ENCODE measurements at places on chromosomes 5 and 9.

DNA sequence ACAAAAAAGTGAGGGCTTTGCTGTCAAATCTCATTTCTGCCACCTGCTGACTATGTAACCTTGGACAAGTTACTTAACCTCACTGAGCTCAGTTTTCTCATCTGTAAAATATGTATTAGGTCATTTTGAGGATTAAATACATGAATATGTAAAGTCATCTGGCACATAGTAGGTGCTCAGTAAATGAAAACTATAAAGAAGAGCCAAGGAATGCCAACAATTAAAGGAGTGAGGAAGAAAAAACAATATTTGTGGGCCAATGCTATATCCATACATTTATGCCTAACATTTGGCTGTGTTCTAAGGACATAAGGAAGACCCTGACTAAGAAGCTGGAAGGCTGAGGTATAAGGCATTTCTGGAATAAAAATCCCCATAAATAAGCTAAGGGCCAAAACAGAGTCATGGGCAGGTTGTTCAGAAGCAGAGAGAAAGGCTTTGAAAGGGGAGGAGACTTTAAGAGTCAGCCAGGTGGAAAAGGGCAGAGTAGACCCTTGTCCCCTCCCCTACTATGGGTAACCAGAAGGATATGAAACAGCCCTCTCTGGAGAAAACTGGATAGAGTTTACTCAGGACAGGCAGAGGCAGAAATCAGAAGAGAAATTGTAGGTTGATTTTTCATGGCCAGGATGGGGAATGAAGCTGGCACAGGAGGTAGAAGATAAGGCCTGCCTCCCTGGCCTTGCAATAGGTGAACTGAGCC is 47.6 kb upstream of the SIL1 start:
- no peak for DNase-seq

DNA sequence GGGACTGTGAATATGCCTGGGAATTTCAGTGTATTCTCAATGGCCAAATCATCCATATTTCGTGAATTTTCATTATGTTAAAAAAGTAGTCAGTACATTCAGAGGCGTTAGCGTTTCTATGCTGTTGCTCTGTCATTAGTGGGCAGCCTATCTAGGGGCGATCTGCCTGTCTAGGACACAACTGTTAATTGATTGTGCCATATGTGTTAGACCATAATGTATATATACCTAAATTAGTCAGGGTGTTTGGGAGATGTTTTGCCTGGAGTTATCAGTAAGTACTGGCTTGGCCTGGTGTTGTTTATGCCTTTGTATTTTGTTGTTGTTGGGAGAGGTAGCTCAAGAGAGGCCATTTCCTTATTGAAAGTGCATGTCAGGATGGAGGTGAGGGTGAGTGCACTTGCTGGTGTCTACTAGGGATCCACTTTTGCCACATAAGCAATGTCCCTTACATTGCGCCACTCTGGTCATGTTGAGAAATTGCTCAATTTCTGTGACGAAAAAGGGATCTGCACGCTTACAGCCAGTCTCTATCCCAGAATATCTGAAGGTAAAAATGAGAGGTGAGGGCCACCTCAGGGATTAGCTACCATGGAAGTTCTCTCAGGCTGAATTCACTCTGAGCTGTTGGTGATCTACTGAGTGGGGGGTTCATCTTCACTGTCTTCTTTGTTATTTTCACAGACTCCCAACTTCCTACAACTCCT is 123.3 kb downstream of the ST8SIA4 start:
- DNase-seq = no peak

DNA sequence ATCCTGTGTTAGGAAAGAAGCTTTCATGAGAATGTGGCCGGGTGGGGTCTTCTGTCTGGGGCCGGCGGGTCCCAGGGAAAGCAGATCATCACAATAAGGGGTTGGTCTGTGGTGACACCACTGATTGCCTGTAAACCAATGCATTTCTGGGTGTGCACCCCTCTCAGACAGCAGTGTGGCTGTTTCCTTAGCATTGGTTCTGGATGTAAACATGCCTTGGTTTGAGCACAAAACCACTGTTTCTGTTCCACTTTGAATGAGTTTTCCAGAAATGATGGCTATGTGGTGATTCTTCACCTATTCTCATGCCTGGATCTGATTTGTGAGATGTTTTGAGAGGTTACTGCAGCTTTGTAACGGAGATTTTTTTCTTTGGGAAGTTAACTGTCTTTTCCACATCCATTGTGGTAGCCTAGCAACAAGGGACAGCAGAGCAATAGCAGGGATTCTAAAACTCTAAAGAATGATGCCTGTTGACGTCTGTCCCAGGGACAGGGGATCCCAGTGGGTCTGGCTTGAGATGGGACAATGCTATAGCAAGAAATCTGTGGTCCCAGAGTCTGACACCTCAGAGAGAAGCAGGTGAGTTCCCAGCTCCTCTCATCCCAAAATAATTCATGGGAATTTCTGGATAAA is at the start of gene CCDC192:
Gene CCDC192 (plus strand): TSS at position 466 of the 636 bp plus-strand sequence. CDS start 55 bp downstream, at position 521.
- no peak for DNase-seq

DNA sequence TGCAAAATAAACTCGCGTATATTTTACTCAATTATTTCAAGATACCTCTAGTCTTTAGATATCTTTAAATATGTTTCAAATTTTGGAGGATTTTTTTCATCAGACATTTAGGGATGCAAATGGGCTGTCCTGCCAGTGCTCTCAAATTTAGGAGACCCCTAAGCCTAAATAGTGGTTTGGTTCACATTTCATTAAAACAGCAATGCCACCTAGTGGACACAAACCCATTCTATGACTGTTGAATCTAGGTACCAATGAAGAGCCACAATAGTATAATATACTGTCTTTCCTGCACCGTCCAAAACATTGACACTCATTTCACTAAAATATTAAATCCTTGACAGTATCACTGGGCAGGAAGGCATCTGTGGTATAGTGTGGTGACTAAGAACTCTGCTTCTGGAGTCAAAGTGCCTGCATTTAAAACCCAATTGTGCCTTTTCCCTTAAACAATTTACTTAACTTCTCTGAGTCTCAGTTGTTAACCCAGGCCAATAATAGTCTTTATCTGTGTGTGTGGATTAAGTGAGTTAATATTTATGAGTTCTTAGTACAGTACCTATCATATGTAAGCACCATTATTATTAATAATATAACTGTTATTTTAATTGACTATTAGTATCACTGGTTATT is 148.0 kb downstream of the RORB start:
- no peak for DNase-seq

GRCh38 chr9:113772121-113772810 is 103.8 kb upstream of the ZNF618 start:
- DNase-seq = no peak

- no peak for DNase-seq
Observed at GRCh38 chr5:83464261-83464660, 7.3 kb upstream of the VCAN start.

- DNase-seq = no peak
Observed at GRCh38 chr9:35827486-35827885, 1.0 kb downstream of the FAM221B start.

DNA sequence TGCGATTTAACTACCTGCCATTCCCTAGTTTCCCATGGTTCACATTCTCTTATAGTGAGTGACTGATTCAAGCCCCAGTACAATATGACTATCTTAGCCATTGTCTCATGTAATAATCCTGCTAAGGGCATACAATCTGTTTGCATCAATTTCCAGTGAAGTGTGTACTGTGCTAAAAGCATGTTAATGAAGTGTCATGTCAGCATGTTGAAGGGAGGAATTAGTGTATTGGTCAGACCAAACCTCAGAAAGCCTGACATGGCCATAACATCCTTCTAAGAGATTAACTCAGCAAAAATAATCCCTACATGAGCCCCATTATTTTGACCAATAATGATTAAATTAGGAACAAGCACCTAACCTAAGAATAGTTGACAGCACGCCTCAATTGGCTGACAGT is 442.4 kb downstream of the ENC1 start:
- DNase-seq = no peak

DNA sequence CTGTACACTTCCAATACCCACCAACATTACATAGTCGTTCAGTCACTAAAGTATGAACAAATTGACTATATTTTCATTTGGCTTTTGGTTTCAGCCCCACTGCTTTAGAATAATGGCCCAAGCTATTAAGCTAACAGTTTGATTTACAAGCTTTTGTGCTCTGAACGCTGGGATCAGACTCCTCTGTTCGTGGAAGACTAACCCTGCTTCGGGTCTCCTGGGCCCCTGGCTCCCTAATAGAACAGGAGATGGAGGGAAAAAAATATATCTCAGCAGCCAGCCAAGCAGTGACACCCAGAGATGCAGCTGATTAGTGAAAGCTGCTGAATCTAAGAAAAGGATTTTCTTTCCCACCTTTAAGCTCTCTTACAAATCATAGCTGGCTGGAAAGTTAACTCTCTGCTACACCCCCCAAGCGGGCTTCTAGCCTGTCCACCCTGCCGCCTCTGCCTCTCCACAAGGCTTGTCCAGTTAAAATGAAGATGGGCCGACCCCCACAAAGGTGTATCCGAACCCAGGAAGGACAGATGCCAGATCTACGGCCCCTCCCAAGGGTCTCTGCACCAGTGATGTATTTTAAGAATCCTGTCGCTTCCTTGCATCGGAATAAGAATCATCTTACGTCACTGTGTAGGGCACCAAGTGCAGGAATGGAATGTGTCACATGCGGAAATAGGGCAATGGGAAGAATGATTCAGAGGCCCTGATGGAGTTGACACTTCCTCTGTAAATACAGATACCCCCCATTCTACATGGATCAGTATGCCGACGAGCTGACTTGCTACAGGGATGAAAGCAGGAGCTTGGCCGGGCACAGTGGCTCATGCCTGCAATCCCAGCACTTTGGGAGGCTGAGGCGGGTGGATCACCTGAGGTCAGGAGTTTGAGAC is 33.4 kb upstream of the BARHL1 start:
- no peak for DNase-seq

- DNase-seq = no peak
Observed at GRCh38 chr5:153352685-153353219, 137.7 kb upstream of the GRIA1 start.

DNA sequence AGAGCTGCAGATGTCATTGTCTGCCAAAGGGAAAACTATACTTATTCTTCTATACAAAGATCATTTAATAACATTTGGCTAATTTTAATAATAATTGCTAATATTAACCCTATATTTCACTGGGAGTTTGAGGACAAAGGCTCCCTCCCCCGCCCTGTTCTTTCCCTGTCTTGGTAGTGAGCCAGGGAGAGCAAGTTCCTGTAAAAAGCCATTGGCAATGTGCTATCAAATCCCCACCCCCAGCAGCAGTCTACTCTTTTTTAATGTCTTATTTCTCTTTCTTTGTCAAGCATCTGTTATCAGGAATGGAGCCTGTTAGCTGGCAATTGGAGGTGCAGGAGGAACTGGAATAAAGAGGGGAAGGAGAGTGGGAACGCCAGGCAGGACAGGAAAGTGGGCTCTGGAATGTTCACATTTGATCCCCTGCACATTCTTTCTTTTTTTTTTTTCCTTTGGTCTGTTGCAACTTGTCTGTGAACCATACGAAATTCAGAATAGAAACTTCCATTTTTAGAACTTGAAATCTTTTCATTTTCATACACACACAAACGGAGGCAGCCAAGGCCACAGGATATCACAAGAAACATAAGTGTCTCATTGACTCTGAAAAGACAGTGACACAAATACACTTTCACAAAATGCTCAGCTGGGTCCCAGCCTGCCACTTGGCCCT is 664.8 kb upstream of the ZNF608 start:
- DNase-seq = no peak

DNA sequence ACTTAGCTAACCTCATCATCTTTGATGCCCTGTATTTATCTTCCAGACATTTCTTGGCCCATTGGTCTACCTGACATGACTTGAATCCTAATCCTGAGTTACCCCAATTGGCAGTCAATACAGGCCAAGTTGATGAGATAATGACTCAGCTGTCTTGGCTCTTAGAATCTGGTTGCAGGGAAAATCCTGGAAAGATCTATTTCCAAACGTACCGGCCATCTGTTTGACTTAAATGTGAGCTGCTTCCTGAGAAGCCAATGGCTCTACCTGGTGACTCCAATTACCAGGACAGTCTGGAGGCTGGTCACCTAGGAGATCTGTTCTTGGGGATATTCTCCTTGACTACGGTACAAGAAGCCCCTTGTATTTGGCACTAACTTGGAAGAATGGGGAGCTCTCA is 475.2 kb upstream of the BRINP1 start:
- no peak for DNase-seq

- no peak for DNase-seq
Observed at GRCh38 chr5:76202182-76202581, 119.0 kb downstream of the SV2C start.

DNA sequence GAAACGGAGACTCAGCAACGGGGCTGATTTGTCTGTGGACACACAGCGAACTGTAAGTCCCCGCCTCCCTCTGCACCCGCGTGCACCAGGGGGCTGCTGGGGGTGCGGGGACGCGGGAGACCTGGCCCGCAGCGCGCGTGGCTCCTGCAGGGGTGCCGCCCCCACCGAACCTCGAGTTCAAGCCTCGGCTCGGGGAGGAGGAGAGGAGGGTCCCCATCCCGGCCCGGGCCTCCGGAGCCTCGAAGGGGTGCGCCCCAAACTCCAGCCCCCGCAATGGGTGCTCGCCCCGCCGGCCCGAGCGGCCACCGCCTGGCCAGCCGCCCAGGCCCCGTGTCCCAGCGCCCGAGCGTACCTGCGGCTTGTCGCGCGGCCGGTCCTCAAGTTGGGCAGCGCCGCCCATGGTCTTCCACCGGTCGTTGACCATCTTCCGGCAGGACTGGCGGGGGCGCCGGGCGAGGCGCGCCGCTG is 829 bp downstream of the FIBCD1 start:
- no peak for DNase-seq

DNA sequence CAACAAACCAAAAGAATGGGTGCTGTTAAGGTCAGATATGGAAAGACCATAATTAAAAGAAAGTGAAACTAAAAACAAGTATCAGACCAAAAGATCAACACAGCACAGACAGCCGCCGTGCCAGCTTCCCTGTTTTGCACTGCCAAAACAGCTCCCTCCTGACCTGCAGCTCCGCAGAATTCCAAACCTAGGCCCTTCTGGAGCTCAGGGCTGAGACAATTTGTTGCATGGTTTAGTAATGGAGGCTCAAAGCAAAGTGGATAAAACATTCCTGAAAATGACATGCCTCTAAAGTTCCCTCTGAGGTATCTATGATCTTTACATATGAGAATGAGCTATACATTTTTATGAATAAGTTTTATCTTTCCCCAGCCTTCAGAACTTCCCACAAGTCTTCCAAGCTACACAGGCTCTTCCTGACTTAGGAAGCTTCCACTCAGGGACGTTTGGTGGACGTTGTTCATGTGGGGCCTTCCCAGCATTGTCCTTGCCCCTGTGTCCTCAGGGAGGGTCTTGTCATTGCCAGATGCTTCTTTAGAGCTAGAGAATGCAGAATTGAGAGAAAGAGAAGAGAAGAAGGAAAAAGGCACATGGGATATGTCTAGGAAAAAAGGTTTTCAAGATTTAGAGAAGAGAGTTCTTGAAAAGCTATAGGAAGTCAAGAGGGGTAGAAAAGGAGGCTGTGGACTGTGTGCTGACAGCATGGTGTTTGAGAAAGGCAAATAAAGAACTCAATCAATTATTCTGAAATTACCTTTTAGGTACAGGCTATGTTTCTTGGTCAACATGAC is 28.4 kb upstream of the SSBP2 start:
- DNase-seq = peak; percentile 33
